ENCODE measurements at places on chromosomes 4 and X. TPM values are rescaled to one million over a fixed set of nuclear protein-coding genes. Genes with fewer than 3 reads are reported as not detected.

The PRKG2 gene
- 2.9 TPM for total RNA-seq

The TRIM61 gene
- total RNA-seq: 1.2 TPM

The PPARGC1A gene
- 0.59 TPM for total RNA-seq

The ZNF157 gene
- not detected for total RNA-seq

The TBX22 gene
- not detected for total RNA-seq

Data from subcutaneous preadipocyte (primary cell).